GM12892 (cell line): ENCODE measurements at places on chromosomes 1 and 21.
A peak's percentile ranks its signal among the peaks of the same experiment; 100 is the strongest.

- no peak for DNase-seq
These were observed 106.0 kb downstream of the ADAMTS1 start for GRCh38 chr21:26739189-26739588.

- DNase-seq, result no peak
These were observed 15.6 kb downstream of the B3GALT5 start for GRCh38 chr21:39628385-39628784.

DNA sequence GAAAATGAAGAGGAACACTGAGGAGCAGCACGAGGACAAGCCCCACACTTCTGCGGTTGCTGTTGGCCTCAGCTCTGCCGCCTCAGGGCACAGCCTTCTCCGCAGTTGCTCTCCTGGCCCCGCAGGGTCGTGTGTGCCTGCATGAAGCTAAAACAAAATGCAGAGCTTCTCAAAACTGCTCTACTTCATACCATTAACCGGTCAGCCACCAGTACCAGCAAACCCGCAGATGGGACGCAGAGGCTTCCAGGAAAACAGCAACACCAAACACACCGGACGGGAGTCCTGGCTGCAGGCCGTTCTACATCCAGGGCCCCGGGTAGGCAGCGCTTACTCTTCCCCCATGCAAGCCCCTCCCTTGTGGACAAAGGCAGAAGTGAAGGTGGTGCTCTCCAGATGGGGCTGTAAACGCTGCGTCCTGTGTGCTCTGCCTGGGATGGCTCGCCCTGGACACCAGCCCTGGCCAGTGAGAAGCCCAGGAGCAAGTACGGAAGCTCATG, 7.1 kb upstream of the C1orf159 start:
- no peak for DNase-seq

GRCh38 chr21:37582590-37582989, 216.0 kb downstream of the DYRK1A start:
- no peak for DNase-seq

- no peak for DNase-seq
These were observed 53.2 kb downstream of the NID1 start for GRCh38 chr1:236011641-236012040.

- no peak for DNase-seq
These were observed 5.3 kb upstream of the KIF17 start for GRCh38 chr1:20723159-20723536.

DNA sequence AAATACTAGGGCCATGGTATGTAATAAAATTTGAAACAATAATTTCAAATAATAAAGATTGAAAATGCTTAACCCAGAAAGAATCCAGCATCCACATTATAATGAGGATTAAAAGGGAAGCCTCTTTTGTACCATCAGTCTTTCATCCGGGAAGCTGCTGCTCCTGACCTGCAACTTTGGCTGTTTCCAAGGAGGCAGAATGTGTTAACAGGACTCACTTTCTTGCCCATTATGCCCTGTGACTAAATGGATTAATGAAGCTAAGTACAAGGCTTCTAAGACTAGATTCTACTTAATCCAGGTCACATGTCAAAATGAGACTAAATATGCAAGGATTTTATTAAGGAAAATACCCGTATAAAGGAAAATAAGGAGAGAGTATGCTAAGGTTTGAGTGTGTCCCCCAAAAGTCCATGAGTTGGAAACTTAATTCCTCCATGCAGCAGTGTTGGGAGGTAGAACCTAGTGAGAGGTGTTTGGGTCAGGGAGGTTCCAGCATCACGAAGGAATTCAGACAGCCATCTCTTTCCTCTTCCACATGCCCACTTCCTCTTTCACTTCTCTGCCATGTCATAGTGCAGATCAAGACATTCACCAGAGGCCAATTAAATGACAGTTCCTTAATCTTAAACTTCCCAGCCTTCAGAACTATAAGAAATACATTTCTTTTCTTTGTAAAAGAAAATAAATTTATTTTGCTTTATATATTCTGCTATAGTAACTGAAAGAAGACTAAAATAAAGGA, 27.7 kb downstream of the FMO2 start:
- no peak for DNase-seq

GRCh38 chr1:117809764-117810163, 119.7 kb downstream of the GDAP2 start:
- no peak for DNase-seq

DNA sequence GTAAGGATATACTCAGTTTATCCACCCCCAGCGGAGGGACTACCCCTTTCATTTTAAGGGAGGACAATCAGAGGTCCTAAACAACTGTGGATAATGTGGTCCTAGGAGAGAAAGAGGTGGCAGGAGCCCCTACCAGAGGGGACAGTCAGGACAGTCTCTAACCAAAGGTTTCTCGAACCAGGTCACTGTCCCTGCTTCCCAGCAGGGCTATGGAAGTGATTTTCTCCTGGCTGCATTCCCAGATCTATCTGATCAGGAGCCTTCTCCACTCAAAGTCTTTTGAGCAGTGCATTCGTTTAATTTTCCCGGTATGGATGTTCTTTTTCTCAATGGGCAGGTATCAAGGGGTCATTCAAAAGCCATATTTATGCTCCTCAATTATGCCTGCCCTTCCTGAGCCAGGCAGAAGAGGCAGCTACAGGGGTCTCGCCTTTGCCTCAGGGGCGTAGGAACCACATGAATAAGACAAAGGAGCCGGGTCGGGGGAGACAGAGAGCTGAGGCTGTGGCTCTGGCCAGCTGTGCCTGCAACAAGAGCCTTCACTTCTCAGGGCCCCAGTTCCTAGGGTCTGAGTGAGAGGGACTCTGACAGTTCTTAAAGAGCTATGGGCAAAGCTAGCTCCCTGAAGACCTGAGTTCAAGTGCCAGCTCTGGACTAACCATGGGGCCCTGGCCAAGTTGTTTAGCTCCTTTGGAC, 62.5 kb upstream of the DMRTB1 start:
- DNase-seq, result no peak

DNA sequence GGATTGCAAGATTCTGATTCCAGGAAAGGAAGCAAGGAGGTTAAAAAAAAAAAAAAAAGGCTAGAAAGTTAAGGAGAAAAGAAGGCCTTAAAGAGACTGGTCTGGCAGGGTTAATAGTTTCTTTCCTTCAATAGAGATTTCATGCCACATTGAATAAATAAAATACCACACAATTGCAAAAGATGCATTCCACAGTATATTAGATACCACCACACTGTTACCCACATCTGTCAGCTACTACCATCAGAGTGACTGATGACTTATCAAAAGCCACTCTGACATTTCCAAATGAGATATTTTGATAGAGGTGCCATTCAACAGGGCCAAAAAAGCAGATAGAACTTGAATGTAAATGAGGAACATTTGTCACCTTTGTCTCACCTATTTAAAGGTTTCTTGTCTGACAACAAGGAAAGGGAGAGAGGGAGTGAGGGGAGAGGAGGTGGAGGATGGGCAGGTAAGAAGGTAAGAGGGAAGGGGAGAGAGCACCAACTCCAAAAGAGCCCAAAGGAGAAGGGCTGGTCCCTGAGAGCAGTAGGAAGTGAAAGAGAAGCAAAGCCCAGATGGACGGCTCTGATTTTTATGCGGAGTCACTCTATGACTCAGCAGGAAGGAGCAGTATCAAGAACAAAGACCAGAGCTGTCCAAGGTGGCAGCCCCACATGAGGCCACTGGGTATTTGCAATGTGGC, 38.3 kb downstream of the LRRN2 start:
- peak; percentile 37 for DNase-seq
